ENCODE measurements at places on chromosomes 4 and X.

- DNase-seq, result no peak
Observed at GRCh38 chr4:7861440-7861881, 78.2 kb downstream of the AFAP1 start.

DNA sequence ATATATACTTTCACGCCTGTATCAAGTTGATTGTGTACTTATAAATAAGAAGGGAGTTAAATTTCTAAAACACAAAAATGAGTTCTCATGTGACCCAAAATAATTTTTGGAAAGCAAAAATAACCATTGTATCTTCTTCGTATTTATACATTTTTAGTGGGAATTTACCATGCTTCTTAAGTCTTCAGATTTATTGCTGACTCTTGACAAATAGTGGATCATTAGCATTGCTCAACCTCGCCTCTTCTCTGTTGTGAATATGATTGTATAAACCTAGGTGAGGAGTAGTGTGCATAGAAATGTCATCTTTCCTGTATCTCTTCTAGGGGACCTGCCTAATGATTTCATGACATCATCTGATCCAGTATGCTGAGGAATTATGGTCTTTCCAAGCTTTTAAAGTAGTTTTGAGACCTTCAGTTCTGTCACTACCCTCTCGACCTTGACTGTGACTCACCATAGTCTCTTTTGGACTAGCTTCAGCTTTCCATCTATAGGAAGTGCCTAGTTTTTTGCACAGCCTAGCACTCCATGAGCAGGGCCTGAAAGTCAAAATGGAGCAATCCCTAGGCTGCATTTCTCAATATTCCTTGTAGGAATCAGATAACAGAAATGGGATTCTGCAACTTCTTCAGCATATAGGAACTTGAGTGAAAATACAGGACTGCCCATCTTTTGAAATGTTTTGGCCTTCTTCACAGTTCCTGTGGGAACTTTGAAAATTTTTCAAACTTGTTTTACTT lies 157.6 kb downstream of the ARX start:
- no peak for DNase-seq

DNA sequence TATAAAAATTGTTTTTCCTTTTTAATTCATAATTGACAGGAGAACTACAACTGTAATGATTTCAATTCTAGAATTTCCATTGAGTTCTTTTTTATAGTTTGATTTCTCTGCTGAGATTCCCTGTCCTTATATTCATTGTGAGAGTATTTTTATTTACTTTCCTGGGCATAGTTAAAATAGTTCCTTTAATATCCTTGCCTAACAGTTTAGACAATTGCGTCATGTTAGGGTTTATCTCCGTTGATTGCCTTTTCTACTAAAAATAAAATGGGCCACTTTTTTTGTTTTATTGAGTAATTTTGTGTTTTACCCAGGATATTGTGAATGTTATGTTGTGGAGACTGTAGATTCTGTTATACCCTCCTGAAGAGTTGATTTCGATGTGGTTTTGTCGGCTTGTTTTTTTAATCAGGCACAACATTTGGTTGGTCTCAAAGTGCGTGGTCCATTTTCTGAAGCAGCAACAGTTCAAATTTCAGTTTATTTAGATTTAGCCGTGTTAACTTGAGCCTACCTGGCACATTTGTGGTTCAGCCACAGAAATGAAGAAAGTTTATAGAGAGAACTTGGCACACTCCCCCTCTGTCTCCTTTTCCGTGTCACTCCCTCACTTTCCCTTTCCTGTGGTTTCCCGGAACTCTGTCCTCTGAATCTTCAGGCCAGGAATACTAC lies 16.0 kb upstream of the PRRG1 start:
- DNase-seq, result no peak

- DNase-seq, result no peak
Observed at GRCh38 chr4:33052241-33052640, 2332.1 kb downstream of the PCDH7 start.

DNA sequence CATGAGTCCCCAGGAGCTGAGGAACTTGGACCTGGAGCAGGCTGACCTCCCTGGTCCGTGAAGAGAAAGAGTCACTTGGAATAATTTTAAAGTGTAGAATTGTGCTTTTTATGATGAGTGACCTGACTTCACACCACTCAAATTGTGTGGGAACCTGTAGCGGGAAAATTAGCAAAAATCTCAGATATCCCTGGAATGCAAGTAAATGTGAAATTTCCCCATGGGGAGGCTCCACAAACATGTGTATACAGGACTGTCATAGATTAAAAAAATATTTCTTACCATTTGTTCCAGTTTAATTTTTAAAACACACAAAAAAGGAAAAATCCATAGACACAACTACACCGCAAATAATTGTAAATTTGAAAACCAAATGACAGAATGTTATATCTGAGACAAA lies 1079.6 kb upstream of the PABPC4L start:
- DNase-seq, result no peak

Data from NCI-H524 (cell line).